Fibroblast of lung (primary cell): ENCODE measurements at places on chromosomes 5 and 9. TPM values are rescaled to one million over a fixed set of nuclear protein-coding genes. Genes with fewer than 3 reads are reported as not detected.

DNA sequence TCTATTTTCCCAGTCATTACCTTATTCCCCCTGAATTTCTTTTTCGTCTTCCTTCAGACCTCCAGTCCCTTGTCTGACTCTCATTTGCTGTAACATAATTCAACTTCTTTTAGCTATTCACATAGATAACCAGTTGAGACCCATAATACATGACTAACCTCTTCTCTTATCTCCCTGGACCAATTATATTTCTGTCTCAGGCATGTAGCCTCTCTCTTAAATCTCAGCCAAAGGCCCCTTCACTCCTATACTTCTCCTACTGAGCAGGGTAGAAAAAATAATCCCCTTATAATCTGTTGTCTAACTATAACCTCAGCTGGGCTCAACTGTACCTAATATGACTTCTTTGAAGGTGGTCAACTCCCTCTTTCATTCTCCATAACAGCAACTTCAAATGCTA is 20.9 kb downstream of the RANBP6 start:
- H3K36me3 ChIP-seq, result no peaks in the 10 kb centered on the region
- no peak overlapping the region for H3K4me3 ChIP-seq
- H3K27me3 ChIP-seq, result no peaks in the 10 kb centered on the region

The ABCA1 gene
- total RNA-seq, result 60.4 and 75.2 TPM in 2 replicates

- DNase-seq, result no peak
- H3K4me1 ChIP-seq, result no peaks in the 10 kb centered on the region
- no peak overlapping the region for H3K27ac ChIP-seq
Measured at GRCh38 chr5:127660047-127660733, 11.3 kb downstream of the CTXN3 start.

- H3K4me1 ChIP-seq, result peaks cover 4% of the 10 kb centered on the region
- no peaks in the 10 kb centered on the region for H3K36me3 ChIP-seq
- no peak for DNase-seq
- H3K4me3 ChIP-seq, result no peak overlapping the region
Measured at GRCh38 chr9:113901221-113901688, 25.1 kb downstream of the ZNF618 start.

DNA sequence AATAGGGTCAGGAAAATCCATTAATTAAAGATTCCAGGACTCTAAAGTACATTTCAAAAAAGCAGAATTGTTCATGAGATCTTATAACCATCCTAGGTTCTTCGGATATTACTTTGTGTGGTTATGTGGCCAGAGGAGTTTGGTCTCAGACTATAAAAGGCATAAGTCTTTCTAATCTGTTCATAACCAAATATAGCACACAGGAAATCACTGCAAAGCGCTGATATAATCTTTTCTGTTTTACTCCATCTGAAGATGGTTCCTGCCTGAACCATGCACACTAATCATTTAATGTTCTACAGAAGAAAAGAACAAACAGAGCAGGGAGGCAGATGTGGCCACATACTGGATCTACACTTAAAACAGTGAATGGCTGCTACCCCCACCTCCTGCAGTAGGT is 182.8 kb downstream of the SEMA5A start:
- H3K27me3 ChIP-seq, result no peaks in the 10 kb centered on the region
- H3K4me3 ChIP-seq, result no peak overlapping the region
- H3K36me3 ChIP-seq, result no peaks in the 10 kb centered on the region
- H3K4me1 ChIP-seq, result peaks cover 6% of the 10 kb centered on the region

DNA sequence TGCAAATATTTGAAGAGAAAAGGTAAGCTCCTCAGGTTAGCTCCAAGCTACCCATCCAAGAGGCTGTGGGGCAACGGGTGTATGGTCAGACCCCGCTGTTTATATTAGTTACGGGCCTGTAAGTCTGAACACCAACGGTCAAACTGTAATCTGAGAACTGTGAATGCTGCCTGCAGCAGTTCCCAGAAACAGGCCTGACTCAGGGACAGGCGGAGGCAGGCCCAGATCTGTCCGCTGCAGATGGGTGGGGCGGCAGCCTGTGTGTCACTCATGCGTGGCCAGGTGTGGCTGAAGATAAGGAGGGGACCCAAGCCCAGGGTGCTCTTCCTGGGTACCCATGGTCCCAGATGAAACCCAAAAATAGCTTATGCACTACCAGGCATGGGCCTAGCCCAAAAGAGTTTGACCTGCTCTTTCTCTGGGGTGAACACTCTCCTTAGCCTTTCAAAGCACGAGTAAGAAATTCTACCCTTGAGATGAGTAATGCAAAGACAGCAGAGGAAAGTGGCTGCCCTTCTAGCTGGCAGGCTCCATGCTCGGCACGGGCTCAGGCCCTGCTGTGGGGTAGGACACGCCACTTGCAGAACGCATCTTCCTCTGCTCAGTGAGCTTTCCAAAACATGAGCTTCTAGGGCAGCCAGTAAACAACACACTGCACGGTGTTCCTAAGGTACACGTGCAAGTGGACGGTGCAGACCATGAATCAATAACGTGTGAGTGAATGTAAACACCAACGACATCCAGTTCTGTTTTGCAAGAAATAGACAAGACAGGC is 9.1 kb downstream of the UBAC1 start:
- H3K27me3 ChIP-seq, result no peaks in the 10 kb centered on the region
- DNase-seq, result peak; percentile 89
- peaks cover 7% of the 10 kb centered on the region for H3K36me3 ChIP-seq

The ANKRD31 gene
- total RNA-seq, result 0.26 and 0.33 TPM in 2 replicates

The FOXI1 gene
- not detected in 2 replicates for total RNA-seq

The COL23A1 gene
- total RNA-seq, result under 0.01 TPM in 1 of 2 replicates, not detected in the other

The STRBP gene
- 4.9 and 5.9 TPM in 2 replicates for total RNA-seq

DNA sequence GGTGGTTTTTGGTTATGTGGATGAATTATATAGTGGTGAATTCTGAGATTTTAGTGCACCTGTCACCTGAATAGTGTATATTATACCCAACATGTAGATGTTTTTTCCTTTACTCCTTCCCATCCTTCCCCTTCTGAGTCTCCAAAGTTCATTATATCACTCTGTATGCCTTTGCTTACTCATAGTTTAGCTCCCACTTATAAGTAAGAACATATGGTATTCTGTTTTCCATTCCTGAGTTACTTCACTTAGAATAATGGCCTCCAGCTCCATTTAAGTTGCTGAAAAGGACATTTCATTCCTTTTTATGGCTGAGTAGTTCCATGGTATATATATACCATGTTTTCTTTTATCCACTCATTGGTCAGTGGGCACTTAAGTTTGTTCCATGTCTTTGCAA is 161.6 kb upstream of the CD180 start:
- H3K4me1 ChIP-seq, result no peaks in the 10 kb centered on the region
- DNase-seq, result no peak
- H3K27me3 ChIP-seq, result no peaks in the 10 kb centered on the region
- H3K4me3 ChIP-seq, result no peak overlapping the region

The SLC34A3 gene
- not detected in 2 replicates for total RNA-seq

The FAM13B gene
- 19.8 and 25.1 TPM in 2 replicates for total RNA-seq

GRCh38 chr9:111284703-111285102 is 45.3 kb downstream of the OR2K2 start:
- H3K4me1 ChIP-seq, result peaks cover 2% of the 10 kb centered on the region
- no peak overlapping the region for H3K4me3 ChIP-seq
- no peaks in the 10 kb centered on the region for H3K27me3 ChIP-seq
- no peak for DNase-seq

The RELL2 gene
- total RNA-seq, result 2.6 and 3.0 TPM in 2 replicates

The IL3 gene
- not detected in 2 replicates for total RNA-seq

GRCh38 chr5:38467353-38468040 is 88.9 kb downstream of the LIFR start:
- no peaks in the 10 kb centered on the region for H3K27me3 ChIP-seq
- DNase-seq, result peak; percentile 66
- peak overlapping the region; percentile 92 for H3K27ac ChIP-seq
- peaks cover 56% of the 10 kb centered on the region for H3K4me1 ChIP-seq
- no peaks in the 10 kb centered on the region for H3K36me3 ChIP-seq

DNA sequence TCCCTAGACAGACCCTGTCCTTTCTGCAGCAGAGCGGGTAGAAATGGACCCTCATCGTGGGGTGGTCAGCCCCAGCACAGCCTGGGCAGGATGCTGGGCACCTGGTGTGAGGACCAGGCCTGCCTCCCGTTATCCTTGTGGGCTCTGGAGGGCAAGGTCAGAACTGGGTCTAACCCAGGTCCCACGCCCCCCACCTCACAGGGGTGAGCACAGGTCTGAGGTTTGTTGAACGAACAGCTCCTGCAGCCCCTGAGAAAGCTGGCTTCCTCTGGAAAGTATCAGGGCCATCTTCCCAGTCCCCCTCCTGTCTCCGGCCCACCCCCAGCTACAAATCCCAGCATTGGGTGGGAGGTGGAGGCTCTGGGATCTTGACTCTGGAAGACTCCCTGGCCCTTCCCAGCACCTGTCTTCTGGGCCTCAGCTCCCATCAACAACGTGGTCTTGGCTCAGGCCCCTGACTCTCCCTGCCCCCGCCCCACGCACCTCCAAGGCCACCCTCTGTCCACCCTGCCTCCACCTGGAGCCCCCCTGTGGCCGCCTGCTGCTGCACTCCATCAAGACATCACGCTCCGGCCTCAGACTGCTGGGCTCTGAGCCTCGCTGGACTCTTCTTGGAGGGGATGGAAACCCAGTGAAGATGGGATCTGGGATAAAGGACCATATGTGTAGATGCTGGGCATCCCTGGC is 30.1 kb upstream of the CNOT6 start:
- H3K27ac ChIP-seq, result no peak overlapping the region
- no peak overlapping the region for H3K4me3 ChIP-seq
- no peaks in the 10 kb centered on the region for H3K4me1 ChIP-seq
- no peaks in the 10 kb centered on the region for H3K27me3 ChIP-seq
- DNase-seq, result no peak
- no peaks in the 10 kb centered on the region for H3K36me3 ChIP-seq

The HDHD3 gene
- 11.0 and 14.2 TPM in 2 replicates for total RNA-seq

DNA sequence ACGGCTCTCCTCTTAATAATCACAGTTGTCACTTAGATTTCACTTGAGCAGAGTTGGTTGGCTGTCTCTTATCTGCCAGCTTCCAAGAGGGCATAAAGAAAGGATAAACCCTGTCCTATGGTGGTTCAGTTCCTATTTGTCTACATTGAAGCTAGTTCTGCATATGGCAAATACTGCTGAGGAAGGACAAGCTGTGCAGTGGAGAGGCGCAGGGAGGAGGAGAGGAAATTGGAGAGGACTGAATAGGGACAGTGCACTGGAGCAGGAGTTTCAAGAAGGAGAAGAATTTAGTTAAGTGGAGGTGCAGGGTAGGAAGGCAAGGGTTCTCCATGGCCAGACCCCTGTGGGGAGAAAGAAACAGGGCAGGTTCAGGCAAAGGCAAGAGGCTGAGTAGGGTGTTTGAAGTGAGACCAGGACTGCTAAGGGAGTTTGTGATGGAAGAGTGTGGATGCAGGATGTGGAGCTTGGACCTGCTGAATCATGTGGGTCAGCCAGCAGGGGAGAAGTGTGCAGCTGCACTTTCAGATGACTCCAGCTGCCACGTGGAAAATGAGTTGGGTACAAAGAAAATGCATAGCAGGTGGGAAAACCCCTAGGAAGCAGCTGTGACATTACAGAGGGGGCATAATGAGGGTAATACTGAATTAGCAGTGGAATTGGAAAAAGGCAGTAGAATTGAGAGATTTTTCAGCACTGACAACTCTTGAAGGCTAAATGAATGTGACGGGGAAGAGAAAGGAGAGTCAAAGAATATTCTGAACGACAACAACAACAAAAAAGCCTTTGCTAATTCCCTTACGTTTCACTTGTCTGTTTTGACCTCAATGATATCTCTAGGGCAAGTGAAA is 66.8 kb downstream of the MAMDC2 start:
- no peak overlapping the region for H3K4me3 ChIP-seq
- no peak overlapping the region for H3K27ac ChIP-seq
- H3K36me3 ChIP-seq, result no peaks in the 10 kb centered on the region

- no peak for DNase-seq
- H3K4me1 ChIP-seq, result no peaks in the 10 kb centered on the region
- H3K36me3 ChIP-seq, result no peaks in the 10 kb centered on the region
- H3K4me3 ChIP-seq, result no peak overlapping the region
- H3K27me3 ChIP-seq, result no peaks in the 10 kb centered on the region
- H3K27ac ChIP-seq, result no peak overlapping the region
Measured at GRCh38 chr9:84072621-84073180, 92.1 kb downstream of the RMI1 start.

The PPP1R26 gene
- total RNA-seq, result 8.7 and 8.9 TPM in 2 replicates

DNA sequence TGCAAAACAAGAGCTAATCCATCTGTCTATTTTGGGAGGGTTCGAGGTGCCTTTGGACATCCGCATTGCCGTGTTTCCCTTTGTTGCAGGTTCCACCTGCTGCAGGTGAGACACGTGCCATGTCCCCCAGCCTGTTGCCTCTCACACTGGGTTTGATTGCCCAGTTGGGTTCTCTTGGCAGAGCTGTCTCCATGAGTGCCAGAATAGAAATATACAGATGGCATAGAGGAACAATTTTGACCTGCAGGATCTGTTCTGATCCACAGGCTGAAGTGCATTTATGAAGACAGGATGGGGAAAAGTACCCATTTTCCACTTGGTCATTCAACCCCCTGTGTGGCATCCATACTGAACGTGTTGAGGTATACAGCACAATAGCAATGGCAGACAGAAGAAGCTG is 178.1 kb downstream of the SGCD start:
- no peaks in the 10 kb centered on the region for H3K27me3 ChIP-seq
- H3K4me1 ChIP-seq, result no peaks in the 10 kb centered on the region
- H3K27ac ChIP-seq, result no peak overlapping the region
- H3K36me3 ChIP-seq, result no peaks in the 10 kb centered on the region
- DNase-seq, result no peak

DNA sequence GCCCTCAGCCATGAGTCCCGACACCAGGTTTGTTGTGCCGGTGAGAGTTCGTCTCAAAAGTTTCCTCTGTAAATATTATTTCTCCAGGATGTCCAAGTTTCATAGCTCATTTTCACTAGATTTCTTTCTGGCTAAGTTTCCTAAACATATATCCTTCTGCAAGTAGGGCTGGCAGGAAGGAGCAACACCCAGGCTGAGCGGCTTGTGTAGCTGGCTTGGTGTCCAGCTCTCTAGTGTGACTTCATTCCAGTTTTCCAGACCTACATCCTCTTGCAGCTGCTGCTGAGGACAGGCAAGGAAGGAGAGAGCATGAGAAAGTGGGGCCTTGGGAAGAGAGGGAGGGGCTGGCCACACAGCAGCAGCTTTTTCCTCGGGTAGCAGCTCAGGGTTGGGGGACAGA is 80.3 kb downstream of the FGF1 start:
- H3K36me3 ChIP-seq, result no peaks in the 10 kb centered on the region
- DNase-seq, result no peak
- no peak overlapping the region for H3K4me3 ChIP-seq
- no peaks in the 10 kb centered on the region for H3K27me3 ChIP-seq
- no peak overlapping the region for H3K27ac ChIP-seq

- H3K4me3 ChIP-seq, result no peak overlapping the region
- DNase-seq, result no peak
- H3K4me1 ChIP-seq, result no peaks in the 10 kb centered on the region
- H3K36me3 ChIP-seq, result no peaks in the 10 kb centered on the region
- no peak overlapping the region for H3K27ac ChIP-seq
Measured at GRCh38 chr5:3301306-3301705, 294.3 kb upstream of the IRX1 start.

- H3K4me1 ChIP-seq, result no peaks in the 10 kb centered on the region
- H3K27me3 ChIP-seq, result no peaks in the 10 kb centered on the region
- no peak overlapping the region for H3K27ac ChIP-seq
- DNase-seq, result no peak
- H3K36me3 ChIP-seq, result no peaks in the 10 kb centered on the region
Measured at GRCh38 chr5:110580625-110581024, 145.8 kb downstream of the TMEM232 start.

- no peak overlapping the region for H3K27ac ChIP-seq
- DNase-seq, result peak; percentile 81
- H3K27me3 ChIP-seq, result no peaks in the 10 kb centered on the region
Measured at GRCh38 chr9:72633966-72634365, 112.6 kb downstream of the TMC1 start.

GRCh38 chr9:99114049-99114440 is 9.1 kb downstream of the TGFBR1 start:
- H3K27me3 ChIP-seq, result no peaks in the 10 kb centered on the region
- no peaks in the 10 kb centered on the region for H3K36me3 ChIP-seq
- H3K4me3 ChIP-seq, result no peak overlapping the region
- DNase-seq, result peak; percentile 53

The FYB1 gene
- total RNA-seq, result under 0.01 TPM in 1 of 2 replicates, not detected in the other
